ENCODE measurements at places on chromosomes 5 and 9.

- no peak for DNase-seq
Observed at GRCh38 chr5:145562931-145563330, 272.2 kb downstream of the PRELID2 start.

GRCh38 chr9:81535542-81536241 is 153.7 kb downstream of the TLE1 start:
- DNase-seq, result no peak

GRCh38 chr5:120297616-120298015 is 166.5 kb upstream of the PRR16 start:
- DNase-seq, result no peak

DNA sequence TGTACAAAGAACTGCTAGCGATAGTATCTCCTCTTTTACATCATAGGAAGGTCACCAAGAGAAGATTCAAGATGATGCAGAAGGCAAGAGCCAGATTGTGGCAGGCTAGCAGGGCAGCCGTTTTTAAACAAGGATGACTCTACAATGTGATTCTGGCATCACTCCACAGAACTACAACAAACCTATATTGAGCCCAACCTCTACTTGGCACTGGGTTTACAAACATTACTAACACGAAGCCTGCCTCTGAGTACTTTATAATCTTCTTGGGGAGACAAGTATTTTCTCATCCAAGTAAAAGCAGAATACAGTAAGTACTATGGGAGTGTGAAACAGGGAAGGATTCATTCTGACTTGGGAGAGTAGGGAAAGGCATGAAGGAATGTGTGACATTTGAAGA is 448.6 kb downstream of the ZNF608 start:
- no peak for DNase-seq

DNA sequence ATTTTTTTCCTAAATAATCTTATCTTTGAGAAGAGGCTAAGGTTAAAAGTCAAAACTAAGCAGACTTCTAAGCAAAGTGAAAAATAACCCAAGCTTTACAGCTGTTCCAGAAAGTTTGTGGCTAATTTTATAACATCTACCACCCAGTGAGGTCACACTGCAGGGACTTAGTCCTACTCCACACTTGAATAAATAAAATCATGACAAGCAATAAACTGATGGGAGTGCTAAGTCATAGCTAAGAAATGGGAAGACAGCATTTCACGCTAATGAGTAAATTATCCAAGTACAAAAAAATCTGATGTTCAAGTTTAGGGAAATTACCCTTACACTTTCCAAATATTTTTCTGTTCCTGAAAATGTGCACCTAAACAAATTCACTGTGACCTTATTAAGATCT is 47.7 kb downstream of the ZNF608 start:
- no peak for DNase-seq

- DNase-seq, result no peak
Observed at GRCh38 chr9:83505282-83505681, 32.9 kb downstream of the FRMD3 start.

GRCh38 chr5:72108202-72109061 is 1.2 kb downstream of the MAP1B start:
- DNase-seq, result no peak

DNA sequence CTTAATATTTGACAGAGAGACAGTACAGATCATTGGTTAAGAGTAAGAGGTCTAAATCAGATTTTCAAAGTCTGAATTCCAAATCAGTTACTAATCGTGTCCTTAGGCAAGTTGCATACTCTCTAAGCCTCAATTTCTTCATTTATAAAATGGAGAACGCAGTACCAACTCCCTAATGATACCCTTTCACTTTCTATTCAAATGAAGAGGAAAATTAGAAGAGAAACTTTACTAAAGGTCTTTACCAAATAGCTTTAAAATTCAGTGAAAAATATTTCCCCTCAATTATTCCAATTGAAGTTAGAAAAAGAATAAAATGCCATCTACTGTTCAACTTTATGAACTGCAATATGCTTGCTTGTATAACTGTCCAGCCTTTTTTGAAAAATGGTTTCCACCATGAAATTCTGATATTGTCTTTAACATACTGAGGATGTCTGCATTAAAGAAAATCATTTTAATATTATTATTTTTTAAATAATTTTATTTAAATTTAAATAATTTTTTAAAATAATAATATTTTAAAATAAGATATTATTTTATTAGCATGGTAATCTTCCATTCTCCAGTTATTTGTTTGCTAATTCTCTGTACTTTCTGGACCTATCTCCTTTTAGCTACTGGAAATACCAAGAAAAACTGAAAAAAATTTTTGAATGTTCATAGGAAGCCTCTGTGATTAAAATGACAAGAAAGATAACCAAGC is 36.0 kb downstream of the POC5 start:
- DNase-seq, result no peak

DNA sequence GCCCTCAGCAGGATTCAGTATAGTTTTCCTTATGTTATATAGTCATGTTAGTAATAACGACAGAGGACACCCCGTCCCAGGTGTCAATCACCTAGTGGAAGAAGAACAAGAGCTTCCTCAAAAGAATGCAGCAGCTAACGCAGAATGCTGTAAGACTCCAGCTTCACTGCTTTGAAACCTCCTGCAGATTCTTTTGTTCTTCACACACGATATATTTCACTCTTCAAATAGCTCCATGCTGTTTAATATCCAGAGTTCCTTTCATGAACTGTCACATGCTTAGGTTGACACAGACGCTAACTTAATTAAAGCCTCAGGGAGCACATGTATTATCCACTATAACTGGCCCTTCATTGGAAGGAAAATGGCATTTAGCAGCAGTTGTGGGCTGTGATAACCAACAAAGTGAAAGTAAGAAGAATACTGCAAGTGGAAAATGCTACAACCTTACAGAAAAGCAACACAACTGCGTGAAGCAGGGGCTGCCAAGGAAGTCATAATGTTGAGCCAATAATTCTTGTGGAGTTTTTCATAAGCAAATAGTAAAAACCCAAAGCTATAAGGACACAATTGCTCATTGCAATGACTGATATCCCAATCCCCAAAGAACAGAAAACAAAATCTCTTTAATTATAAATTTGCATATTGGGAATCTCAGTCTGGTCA is 387.5 kb downstream of the PLK2 start:
- no peak for DNase-seq

- DNase-seq, result no peak
Observed at GRCh38 chr9:135255033-135255840, 167.8 kb downstream of the OLFM1 start.

DNA sequence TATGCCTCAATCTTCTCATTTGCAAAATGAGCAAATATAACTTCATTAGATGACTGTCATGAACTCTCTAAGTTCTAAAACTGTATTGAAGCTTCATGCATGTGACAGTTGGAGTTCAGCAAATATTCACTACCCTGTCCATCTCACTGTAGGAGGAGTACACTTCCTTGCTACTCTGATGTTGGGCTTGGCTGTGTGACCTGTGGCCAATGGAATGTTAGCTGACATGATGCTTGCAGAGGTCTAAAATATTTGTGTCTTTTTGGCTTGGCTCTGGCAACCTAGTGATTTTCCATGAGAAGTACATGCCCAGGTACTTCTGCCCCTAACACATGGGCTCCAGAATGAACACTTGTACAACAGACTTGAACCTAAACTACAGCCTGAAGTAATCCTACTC is 203.1 kb upstream of the ANKH start:
- no peak for DNase-seq
